Tibial artery (tissue), 4 donors: ENCODE measurements at places on chromosomes 7 and 10.
A peak's percentile ranks its signal among the peaks of the same experiment; 100 is the strongest.

GRCh38 chr10:5817322-5818047, 4.3 kb upstream of the GDI2 start:
- no peaks in the 10 kb centered on the region for H3K27me3 ChIP-seq
- H3K4me1 ChIP-seq, result peaks cover 9% of the 10 kb centered on the region
- H3K27ac ChIP-seq, result no peak overlapping the region

DNA sequence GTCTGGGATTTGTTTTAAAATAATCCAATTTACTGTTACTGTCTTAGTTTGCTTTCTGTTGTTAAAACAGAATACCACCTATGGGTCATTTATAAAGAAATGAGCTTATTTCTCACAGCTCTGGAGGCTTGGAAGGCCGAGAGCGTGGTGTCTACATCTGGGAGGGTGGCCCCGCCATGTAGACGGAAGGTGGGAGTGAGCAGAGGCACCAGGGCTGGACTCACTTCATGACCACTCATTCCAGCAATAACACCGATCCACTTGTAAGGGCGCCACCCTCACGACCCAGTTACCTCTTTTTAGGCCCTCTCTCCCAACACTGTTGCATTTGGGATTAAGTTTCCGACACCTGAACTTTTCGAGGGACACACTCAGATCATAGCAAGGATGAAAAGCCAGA, 36.2 kb upstream of the CFAP46 start:
- H3K27ac ChIP-seq, result no peak overlapping the region
- peaks cover 26% of the 10 kb centered on the region for H3K27me3 ChIP-seq
- no peak for DNase-seq
- no peaks in the 10 kb centered on the region for H3K4me1 ChIP-seq
- no peaks in the 10 kb centered on the region for H3K36me3 ChIP-seq

DNA sequence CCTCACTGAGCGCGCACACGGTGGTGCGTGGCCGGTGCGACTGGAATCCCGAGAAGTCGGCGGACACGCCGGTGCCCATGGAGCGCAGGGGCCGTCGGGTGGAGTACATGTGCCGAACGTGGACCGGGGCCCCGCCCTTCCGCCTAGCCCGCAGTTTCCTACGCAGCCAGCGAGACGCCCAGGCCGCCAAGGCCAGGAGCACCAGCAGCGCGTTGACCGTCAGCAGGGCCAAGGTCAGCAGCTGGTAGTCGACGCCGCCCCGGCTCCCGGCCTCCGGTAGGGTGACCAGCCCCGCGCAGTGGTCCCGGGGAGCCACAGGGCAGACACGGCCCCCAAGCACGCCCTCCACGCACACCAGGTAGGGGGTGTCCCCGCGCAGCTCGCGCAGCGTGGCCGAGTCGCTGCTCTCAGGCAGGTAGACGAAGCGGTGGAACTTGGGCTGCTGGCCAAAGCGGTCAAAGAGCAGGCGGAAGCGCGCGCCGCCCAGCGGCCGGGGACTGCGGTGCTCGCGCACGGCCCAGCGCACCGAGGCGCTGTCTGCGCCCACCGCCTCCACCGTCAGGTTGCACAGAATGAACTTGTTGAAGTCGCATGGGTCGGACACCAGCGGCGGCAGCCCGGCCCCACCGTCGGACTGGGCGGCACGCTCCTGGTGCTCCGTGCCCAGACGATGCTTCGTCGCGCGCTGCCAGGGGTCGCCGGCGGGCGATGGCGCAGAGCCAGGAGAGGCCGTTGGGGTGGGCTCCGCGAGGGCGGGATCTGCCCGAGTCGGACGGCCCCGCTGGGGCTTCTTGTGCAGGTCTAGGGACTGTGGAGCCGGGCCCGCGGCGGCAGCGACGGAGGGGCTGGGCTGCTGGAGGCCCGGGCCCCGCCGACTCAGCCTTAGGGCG, 2.2 kb downstream of the TRIL start:
- peaks cover 3% of the 10 kb centered on the region for H3K27me3 ChIP-seq
- H3K27ac ChIP-seq, result no peak overlapping the region
- peak overlapping the region; percentile 45 for H3K4me3 ChIP-seq
- H3K4me1 ChIP-seq, result no peaks in the 10 kb centered on the region
- peak; percentile 72 for DNase-seq

DNA sequence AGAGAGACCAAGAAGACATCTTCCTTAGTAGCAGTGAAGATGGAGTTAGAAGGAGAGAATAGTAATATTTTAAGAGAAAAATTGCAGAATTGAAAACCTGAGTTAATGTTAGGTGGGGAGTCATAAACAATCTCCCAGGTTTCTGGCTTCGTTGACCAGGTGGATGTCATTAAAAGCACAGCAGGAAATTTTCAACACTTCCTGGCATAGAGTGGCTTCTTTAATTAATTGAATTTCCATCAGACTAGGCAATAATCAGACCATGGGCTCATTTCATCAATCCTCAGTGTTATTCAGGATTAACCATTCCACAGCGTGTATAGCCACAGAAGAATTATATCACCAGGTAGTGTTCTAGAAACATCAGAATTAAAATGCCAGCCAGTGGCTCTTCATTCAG, 268.2 kb downstream of the CCDC3 start:
- H3K27me3 ChIP-seq, result no peaks in the 10 kb centered on the region
- DNase-seq, result no peak
- H3K4me1 ChIP-seq, result no peaks in the 10 kb centered on the region
- no peaks in the 10 kb centered on the region for H3K36me3 ChIP-seq
- no peak overlapping the region for H3K4me3 ChIP-seq

- H3K4me3 ChIP-seq, result no peak overlapping the region
- no peaks in the 10 kb centered on the region for H3K27me3 ChIP-seq
- no peak overlapping the region for H3K27ac ChIP-seq
- no peak for DNase-seq
- H3K36me3 ChIP-seq, result no peaks in the 10 kb centered on the region
Observed at GRCh38 chr7:29009947-29010346, 51.8 kb upstream of the TRIL start.

DNA sequence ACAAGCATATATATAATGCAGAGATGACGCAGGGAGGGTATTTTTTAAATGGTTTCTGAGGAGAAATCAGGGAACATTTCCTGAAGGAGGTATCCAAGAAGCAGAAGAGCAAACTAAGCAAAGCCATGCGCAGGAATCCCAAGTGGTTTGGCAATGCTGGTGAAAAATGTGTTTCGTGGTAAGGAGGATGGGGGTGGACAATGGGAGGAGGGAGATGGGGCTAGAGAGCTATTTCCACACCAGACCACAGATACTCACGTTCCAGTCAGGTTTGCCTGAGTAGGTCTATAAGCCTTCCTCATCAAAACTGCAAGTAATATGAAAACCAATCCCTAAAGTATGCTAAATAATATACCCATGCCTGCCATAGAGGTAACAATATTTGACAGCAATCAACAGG, 223.7 kb upstream of the MKLN1 start:
- no peaks in the 10 kb centered on the region for H3K27me3 ChIP-seq
- H3K36me3 ChIP-seq, result peaks cover 7% of the 10 kb centered on the region

DNA sequence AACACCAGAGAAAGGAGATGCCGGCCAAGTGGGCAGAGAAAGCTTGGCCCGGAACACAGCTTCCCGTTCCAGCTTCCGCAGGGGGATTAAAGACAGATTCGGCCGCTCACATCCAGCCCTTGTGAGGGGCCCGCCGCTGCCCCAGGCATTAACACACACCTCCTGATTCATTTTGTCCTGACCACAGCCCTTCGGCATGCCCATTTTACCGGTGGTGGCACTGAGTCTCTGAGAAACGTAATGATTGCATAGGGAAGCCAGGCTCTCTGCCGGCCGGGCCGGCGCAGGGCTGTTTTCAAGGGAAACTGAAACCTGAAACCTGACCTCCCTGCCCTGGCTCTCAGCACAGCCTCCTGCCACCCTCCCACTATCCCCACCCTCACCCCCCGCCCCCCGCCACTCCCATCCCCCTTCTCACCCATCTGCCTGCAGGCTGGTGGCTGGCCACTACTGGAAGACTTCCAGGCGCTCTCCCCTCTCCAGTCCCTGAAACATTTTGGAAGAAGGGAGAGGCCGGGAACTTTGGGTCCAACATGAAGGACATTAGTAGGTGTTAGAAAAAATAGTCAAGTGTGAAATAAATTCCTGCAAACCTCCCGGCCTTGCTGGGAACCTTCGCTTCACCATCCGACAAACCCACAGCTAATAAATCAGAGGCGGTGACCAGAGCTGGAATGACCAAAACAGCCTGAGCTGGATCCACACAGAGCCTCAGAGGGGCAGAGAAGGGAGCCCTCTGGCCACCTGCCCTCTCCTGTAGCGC, 83.5 kb upstream of the CUX1 start:
- DNase-seq, result peak; percentile 29
- peak overlapping the region; percentile 60 for H3K27ac ChIP-seq
- H3K4me1 ChIP-seq, result peaks cover 5% of the 10 kb centered on the region
- H3K36me3 ChIP-seq, result no peaks in the 10 kb centered on the region
- peak overlapping the region; percentile 45 for H3K4me3 ChIP-seq

DNA sequence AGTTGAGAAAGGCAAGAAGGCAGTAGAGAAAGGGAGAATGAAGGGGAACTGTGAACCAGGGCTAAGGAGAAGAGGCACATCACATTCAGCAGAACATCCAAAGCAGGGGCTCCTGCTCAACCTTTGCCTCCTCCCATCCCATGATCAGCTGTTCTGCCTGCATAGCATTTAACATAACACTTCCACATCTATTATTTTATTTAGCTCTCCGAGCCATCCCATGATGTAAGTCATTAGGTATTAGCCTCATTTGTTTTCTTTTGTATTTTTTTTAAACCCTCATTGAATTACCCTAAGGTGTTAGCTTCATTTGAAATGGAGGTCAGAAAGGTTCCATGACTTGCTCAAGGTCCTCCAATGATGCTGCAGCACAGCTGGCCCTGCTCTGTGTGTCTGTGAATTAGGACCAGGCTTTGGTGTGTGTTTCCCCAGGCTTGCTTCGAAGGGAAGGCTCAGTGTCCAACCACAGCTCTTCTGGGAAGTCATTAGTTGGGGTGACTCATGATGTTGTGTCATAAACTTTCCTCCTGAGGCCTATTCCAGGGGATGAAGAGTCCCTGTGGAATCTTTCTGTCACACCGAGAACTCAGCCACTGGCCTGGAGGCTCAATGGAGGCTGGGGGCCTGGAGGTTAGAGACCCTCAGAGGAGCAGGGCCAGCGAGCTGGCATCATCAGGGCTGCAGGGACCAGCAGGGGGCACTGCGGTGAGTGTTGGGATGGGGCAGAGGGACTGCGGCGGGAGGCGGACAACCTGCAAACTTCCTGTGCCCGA, 16.5 kb downstream of the NPFFR1 start:
- no peak overlapping the region for H3K4me3 ChIP-seq
- no peaks in the 10 kb centered on the region for H3K27me3 ChIP-seq
- no peak for DNase-seq
- H3K27ac ChIP-seq, result no peak overlapping the region
- H3K36me3 ChIP-seq, result no peaks in the 10 kb centered on the region

GRCh38 chr10:48446785-48447184, 140.3 kb downstream of the MAPK8 start:
- H3K4me3 ChIP-seq, result no peak overlapping the region
- H3K27me3 ChIP-seq, result no peaks in the 10 kb centered on the region
- peak; percentile 57 for DNase-seq
- H3K4me1 ChIP-seq, result no peaks in the 10 kb centered on the region
- H3K27ac ChIP-seq, result no peak overlapping the region
